SJCRH30 (cell line): ENCODE measurements at places on chromosomes 16 and 17. TPM values are rescaled to one million over a fixed set of nuclear protein-coding genes. Genes with fewer than 3 reads are reported as not detected.

DNA sequence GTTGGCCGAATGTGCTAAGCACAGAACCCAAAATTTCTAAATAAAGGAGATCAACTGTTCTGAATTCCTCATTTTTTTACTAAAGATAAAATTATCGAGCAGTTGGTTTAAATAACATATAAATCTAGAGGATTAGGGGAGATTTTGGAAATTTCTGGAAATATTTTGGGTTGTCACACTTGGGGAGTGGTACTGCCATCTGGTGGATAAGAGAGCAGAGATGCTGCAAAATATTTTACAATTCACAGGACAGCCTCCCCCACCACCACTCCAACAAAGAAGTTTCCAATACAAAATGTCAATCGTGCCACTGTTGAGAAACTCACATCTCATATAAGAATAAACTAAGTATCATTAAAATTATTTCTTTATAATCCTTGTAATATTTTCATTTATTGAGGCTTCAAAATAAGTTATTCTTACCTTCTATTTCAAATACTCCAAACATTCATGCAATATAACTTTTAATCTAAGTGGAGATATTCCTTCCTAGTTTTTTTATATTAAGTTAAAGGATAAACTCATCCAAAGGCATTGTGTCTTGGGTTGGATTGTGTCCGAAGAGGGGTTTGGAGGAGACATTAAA lies 17.0 kb upstream of the ABCA8 start:
- DNase-seq: no peak

- DNase-seq: no peak
Observed at GRCh38 chr17:27525316-27525715, 69.1 kb downstream of the KSR1 start.

DNA sequence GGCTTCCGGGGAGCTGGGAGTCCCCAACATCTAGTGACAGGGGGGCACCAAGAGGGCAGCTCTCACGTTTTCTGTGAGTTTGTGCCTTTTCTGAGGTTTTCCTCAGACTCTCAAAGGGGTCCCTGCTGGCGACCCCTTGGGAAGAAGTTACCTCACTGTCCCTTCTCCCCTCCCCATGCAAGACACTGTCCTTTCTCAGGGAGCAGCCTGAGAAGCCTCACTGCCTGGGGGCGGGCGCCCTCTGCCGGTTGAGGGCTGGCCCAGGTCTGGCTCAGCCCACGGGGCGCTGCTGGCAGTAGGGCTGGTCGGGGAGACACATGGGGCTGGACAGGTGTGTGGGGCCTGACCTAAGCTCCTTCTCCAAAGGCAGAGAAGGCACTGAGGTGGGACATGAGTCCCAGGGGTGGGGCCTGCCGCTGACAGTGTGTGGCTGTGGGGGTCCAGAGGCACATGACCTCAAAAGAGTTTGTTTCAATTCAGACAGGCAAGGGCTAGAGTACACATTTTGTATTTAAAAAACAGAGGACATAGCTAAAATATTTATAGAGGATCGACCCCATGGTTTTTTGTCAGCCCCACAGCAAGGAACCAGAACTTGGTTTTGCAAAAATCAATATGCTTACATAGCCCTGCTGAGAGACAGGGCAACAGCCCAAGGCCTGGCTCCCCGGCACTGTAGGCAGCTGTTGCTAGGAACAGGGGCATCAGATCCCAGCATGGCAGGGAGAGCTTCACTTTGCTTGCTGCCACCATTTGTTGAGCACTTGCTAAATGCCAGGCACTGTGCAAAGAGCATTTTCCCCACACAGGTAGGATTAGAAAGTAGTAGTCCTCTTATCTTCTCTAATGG lies 18.5 kb upstream of the ALDH3A1 start:
- DNase-seq: peak; percentile 94

- no peak for DNase-seq
Observed at GRCh38 chr16:799111-799947, 1.2 kb downstream of the GNG13 start.

DNA sequence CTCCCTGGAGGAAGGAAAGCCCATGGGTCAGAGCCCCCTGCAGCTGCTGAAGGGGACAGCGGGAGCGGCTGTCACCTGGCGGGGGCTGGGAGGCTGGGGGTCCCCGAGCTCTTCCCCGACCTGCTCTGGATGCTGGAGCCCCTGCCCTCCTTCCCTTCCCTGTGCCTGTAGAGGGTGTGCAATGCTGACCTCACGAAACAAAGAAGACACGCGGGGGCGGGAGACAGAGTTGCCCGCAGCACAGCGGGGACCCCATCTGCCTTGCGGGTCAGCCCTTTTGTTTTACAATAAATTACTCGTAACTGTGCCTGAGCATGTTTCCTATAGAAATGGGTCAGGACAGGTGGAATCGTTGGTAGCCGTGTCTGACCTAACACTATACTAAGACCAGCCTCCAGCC lies 6.3 kb downstream of the SECTM1 start:
- DNase-seq: no peak

- no peak for DNase-seq
Observed at GRCh38 chr17:28865946-28866752, 11.3 kb downstream of the ERAL1 start.

DNA sequence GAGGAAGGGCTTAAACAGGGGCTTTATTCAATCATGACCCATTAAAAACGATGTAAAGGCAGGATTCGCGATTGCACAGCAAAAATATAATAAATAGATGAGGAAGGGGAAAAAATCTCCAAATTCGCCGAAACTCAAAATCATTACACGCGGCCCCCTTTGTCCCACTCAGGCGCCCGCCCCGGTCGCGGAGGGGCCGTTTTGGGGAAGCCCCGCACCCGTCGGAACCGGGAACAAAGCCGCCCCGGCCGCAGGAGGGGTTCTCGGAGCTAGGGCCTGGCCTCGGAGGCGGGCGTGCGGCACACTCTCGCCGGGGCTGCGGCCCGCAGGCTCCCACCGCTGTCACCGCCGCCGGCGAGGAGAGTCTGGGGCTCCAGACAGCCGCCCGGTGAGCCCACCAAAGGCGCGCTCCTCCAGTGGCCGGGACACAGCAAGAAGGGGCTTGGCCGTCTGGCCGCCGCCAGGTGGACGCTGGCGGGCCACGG lies 521 bp downstream of the C16orf87 start:
- DNase-seq: no peak

DNA sequence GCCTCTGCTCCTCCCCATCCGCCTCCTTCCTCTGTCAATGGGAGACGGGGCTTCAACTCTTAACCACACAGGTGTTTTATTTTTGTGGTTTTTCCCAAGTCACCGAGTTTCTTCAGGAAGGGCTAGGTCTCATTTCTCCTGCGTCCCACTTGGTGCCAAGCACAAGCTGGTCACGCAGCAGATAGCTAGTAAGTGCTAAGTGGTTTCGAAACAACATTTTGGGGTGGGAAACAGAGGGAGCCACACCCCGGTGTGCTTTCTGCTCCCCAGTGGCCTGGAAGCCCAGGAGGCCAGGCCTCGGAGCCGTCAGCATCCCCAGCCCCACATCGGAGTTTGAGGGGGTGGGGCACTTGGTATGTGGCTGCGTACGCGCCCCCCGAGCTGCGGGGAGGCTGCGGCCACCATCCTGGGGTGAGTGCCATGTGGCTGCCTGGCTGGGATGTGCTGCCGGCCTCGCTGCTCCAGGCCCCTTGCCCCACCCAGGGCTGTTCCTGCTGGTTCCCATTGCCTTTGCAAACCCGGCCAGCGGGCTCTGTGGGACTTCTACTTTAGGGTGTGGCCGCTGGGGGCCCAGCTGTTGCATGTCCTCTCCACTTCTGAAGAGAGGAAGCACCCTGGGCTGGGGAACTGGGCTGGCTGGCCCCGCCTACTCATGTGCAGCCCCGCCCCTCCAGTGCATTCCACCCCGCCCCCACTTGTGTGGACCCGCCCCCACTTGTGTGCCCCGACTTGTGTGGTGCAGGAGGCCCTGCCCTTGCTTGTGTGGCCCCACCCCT lies 55.6 kb downstream of the BAIAP2 start:
- peak; percentile 97 for DNase-seq

- DNase-seq: peak; percentile 36
Observed at GRCh38 chr17:80640366-80641084, 95.9 kb downstream of the RPTOR start.

DNA sequence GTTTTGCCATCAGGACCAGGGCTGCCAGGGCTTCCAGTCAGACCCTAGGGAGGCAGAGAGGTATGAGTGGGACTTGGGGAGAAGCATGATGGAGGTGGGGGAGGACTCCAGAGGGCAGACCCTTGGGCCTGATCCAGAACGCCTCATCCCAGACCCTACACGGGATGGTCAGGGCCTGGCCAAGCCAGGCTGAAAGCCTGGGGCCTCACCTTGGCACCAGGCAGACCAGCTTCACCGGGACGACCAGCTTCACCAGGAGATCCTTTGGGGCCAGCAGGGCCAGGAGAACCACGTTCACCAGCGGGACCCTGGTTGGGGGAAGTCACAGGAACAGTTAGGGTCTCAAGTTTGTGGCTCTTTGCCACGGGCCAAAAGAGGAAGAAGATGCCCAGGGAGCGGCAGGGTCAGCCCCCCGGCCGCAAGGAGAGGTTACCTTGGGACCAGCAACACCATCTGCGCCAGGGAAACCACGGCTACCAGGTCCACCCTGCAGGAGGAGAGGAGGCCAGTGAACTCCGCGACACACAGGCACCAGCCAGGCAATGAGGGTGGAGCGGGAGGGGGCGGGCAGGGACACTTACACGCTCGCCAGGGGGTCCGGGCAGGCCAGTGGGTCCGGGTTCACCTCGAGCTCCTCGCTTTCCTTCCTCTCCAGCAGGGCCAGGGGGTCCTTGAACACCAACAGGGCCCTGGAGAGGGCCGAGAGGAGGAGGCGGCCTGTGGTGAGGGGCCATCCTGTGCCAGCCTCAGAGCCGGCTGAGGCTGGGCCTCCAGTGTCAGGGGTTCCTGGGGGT lies 7.1 kb downstream of the COL1A1 start:
- DNase-seq: no peak

GRCh38 chr16:53866520-53866919 lies 162.6 kb downstream of the FTO start:
- DNase-seq: no peak

GRCh38 chr17:35188111-35188510 lies 6.1 kb downstream of the SLC35G3 start:
- DNase-seq: no peak

DNA sequence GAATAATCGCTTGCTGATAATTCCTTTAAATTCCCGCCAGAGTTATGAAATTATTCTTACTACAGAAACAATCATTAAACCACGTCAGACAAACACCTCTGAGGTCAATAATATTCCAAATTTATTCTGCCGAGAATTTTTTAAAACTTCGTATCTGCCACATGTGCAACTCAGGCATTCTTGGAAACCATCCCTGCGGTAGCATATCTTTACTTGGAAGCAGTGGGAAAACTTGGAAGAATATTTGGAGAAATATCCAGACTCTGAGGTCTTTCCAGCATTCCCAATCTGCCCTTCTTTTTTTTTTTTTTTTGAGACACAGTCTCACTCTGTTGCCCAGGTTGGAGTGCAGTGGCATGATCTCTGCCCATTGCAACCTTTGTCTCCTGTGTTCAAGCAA lies 2.0 kb upstream of the CCL11 start:
- no peak for DNase-seq

- peak; percentile 75 for DNase-seq
Observed at GRCh38 chr17:33142705-33143299, 150.3 kb downstream of the ASIC2 start.

DNA sequence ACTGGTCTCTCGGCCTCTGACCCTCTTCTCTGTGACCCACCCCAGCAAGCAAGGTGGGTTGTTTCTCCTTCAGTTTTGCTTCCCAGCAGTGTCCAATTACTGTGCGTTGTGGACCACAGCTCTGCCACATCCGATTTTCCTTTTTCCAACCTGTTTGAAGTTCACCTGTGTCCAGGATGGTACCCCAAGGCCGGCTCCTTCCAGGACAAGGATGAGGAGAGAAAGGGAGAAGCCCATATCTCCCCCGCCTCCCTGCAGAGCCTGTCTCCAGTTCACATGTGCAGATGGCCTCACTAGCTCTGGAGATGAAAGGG lies 13.5 kb downstream of the NMRAL1 start:
- no peak for DNase-seq

- DNase-seq: no peak
Observed at GRCh38 chr17:63407741-63408330, 38.3 kb downstream of the CYB561 start.

DNA sequence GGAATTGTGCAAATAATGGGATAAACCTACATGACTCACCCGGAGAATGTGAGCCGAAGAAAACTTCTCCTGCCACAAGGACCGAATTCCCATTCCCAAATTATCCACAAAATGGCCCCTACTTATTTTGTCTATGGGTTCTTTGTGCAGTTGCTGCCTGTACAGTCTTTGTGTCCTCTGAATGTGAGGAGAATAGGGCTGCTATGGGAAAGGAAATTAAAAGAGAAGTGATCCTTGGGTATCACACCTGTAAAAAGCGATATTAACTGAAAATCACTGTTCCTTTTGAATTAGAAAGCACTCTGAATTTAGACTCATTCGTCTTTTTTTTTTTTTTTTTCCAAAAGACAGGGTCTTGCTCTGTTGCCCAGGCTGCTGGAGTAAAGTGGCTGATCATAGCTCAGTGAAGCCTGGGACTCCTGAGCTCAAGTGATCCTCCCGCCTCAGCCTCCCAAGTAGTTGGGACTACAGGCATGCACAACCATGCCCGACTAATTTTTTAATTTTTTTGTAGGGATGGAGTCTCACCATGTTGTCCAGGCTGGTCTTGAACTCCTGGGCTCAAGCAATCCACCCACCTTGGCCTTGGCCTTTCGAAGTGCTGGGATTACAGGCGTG lies 45.4 kb downstream of the CHD9 start:
- no peak for DNase-seq

- no peak for DNase-seq
Observed at GRCh38 chr17:8420041-8420934, 15.4 kb upstream of the NDEL1 start.

GRCh38 chr17:39057701-39058206 lies 90.6 kb upstream of the FBXO47 start:
- no peak for DNase-seq

DNA sequence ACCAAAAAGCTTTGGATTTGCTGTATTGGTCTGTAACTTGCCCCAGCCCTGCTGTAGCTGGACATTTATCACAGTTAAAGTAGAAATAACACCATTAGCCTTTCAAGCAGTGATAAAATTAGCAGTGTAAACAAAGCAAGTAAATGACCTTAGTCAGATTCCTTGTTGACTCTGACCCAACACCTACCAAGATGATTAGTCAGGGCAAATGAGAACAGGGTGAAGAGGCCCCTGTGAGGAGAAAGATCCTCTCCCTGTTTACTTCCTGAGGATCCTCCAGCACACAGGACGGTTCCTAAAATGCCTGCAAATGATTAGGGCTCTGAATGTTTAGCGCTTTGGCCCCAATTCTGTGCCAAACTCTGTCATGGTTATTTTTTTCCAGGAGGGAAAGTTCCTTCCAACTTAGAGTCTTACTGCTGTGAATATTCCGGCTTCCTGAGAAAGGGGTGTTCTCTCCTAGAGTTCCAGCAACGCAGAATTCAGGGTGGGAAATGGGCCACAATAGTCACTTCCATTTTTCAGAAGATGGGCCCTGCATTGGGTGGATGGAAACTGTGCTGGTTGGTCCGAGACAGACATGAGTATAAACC lies 259.0 kb upstream of the MYOCD start:
- no peak for DNase-seq

- no peak for DNase-seq
Observed at GRCh38 chr16:88459366-88460073, 6.4 kb downstream of the ZFPM1 start.

- peak; percentile 83 for DNase-seq
Observed at GRCh38 chr17:1779571-1780131, 17.8 kb downstream of the SERPINF1 start.

The MEIOC gene
- 0.04 TPM in 1 of 2 replicates, not detected in the other for total RNA-seq

The PDK2 gene
- total RNA-seq: 10.7 and 12.5 TPM in 2 replicates

The CYTH1 gene
- 29.1 and 34.0 TPM in 2 replicates for total RNA-seq

The FBXW10 gene
- 0.15 and 0.20 TPM in 2 replicates for total RNA-seq

The KCNJ12 gene
- 0.20 and 0.40 TPM in 2 replicates for total RNA-seq

The HSD3B7 gene
- total RNA-seq: 2.6 and 3.4 TPM in 2 replicates

The PRCD gene
- total RNA-seq: 2.1 and 3.4 TPM in 2 replicates

The LLGL2 gene
- not detected in 2 replicates for total RNA-seq

The OR1A1 gene
- total RNA-seq: not detected in 2 replicates

The MRPL12 gene
- 93.7 and 128 TPM in 2 replicates for total RNA-seq
